ENCODE measurements at places on chromosomes 3 and 15.

DNA sequence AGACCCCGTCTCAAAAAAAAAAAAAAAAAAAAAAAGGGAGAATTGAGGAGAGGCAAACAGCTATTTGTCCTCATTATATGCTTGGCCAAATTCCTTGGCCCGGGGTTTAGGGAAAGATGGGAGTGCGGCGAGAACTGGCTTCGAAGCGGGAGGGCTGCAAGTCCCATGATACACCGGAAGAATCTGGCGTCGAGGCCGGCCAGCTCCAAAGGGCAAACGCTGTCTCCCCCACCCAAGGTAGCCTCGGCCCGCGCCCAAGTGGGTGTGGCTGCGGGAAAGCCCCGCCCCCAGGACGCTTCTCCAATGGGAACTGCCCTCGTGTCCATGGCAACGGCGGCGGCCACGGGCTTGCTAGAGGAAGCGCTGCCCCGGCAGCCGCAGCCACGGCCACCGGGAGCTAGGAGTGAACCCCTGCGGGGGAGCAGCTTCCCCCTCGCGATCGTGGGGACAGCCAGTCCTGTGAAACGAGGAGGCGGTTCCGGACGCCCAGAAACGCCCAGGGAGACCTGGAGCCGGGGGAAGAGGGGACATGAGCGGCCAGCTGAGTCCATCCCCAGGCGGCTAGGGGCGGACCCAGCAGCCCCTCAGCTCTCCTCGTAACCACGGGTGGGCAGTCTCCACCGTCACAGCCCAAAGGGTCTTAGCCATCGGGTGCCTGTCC, at the start of gene TTLL13:
Gene TTLL13 (plus strand): TSS at position 354 of the 661 bp plus-strand sequence. CDS start 1,075 bp downstream, outside the sequence.
- DNase-seq, result no peak

- no peak for DNase-seq
Observed at GRCh38 chr15:33045066-33045810, 149.3 kb downstream of the FMN1 start.

GRCh38 chr3:190494907-190495306, 19.0 kb upstream of the IL1RAP start:
- no peak for DNase-seq

GRCh38 chr15:41565702-41566101, 6.7 kb downstream of the TYRO3 start:
- DNase-seq, result no peak

GRCh38 chr15:92881211-92881754, 18.8 kb upstream of the CHD2 start:
- no peak for DNase-seq
